ENCODE measurements at places on chromosomes 12 and 14.

DNA sequence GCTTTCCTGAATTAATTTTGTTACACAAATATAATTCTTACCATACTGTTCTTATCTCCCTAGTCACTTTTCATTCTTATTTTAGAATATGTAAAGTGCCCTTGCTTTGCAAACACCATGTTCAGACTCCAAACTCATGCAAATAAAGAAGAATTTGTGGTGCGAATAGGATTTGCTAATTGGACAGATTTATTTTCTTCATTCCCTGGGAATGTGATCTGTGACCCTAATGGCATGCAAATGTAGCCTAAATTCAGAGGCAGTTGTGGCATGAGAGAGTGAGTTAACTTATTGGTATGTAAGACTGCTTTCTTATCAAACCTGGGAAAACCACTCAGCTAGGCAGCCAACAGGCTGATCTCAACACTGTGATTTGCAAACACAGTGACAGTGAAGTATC lies 10.0 kb downstream of the CAPZA3 start:
- no peak for DNase-seq

DNA sequence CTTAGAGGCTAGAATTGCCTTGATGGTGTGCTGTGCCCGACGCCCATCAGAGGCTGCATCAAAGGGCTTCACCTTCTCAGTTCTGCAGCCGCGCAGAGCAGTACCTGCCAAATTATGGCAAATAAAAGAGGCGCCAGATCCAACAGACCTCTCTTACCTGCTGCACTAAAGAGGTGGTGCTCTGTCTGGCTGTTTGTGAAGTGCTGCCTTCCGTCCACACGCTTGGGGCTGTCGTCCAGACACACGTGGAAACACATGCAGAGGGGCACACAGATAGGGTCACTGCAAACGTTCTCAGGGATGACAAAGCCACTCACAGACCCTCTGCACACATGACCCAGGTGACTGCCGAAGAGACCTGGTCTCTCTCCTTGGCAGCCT lies 617.5 kb downstream of the VRK1 start:
- DNase-seq = no peak

DNA sequence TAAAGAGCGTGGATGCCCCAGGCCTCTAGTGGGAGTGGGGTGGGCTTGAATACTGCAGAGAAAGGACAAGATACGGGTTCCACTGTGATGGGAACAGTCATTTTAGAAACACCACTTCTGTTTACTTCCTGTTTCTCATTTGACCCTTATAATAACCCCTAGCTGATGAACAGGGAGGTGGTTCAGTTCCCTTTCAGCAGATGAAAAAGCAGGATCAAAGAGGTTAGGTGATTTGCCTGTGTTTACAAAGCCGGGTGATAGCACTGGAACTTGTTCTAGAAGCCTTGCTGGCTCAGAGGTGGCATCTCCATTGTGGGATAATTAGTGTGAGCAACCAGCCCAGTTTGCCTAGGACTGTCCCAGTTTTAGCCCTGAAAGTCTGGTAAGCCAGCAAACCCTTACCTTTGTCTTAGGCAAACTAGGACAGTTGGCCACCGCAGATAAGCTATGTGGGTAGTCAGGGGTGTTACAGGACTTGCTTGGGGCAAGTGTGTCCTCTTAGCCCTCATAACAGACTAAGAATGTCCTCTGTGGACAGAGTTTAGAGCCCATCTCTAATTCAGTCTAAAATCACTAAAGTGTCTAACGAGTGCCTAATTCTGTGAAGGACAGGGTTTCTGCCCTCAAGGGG lies 7.5 kb upstream of the LRP1-AS start:
- no peak for DNase-seq

- DNase-seq = no peak
Observed at GRCh38 chr14:32530800-32531199, 201.7 kb downstream of the AKAP6 start.

GRCh38 chr12:41034686-41035085 lies 153.4 kb upstream of the PDZRN4 start:
- no peak for DNase-seq

DNA sequence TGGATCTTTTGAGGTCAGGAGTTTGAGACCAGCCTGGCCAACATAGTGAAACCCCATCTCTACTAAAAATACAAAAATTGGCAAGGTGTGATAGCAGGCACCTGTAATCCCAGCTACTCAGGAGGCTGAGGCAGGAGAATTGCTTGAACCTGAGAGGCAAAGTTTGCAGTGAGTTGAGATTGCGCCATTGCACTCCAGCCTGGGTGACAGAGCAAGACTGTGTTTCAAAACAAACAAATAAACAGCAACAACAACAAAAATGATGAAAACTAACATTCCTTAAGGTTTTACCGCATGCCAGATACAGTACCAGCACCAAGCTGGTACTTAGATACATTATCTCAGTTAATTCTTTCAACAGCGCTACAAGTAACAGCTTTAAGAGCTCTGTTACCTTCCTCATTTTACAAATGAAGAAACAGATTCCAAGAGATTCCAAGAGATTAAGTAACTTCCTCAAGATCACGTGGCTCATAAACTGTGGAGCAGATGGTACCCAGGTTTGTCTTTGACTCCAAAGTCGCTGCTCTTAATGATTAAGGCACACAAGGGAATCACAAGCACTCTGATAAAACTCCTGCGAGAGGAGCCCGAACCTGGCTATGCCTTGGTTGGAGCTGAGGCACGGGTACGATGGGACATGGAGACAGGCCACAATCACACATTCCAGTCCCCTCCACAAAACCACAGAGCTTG lies 17.7 kb upstream of the PLEK2 start:
- DNase-seq = no peak

GRCh38 chr12:22105542-22105941 lies 59.5 kb downstream of the CMAS start:
- DNase-seq = no peak

- no peak for DNase-seq
Observed at GRCh38 chr14:81625343-81625742, 91.7 kb upstream of the SEL1L start.

GRCh38 chr14:77184396-77185092 lies 2.9 kb downstream of the TMEM63C start:
- no peak for DNase-seq

GRCh38 chr12:131795690-131796410 lies 32.3 kb upstream of the MMP17 start:
- DNase-seq = no peak

GRCh38 chr14:56555921-56556570 lies 23.6 kb upstream of the TMEM260 start:
- DNase-seq = no peak

DNA sequence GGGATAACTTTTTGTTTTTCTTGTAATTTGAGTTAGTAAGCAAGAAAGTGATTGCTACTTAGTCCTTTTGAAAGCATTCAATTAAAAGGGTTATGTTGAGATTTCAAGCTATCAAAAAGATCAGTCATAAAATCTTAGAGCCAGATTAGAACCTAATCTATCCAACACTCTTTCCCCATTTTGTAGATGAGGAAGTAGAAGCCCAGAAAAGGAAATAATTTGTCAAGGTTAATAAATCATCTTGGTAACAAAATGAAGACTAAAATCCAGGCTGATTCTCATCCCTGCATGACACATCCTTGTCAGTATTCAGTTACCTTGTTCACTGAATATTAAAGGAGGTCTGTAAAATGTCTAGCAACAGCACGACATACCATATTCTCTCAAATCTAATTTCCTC lies 26.5 kb downstream of the PPP1R13B start:
- no peak for DNase-seq

- no peak for DNase-seq
Observed at GRCh38 chr12:95179011-95179410, 38.3 kb downstream of the FGD6 start.

- no peak for DNase-seq
Observed at GRCh38 chr12:50845021-50845647, 2.4 kb downstream of the TMPRSS12 start.

DNA sequence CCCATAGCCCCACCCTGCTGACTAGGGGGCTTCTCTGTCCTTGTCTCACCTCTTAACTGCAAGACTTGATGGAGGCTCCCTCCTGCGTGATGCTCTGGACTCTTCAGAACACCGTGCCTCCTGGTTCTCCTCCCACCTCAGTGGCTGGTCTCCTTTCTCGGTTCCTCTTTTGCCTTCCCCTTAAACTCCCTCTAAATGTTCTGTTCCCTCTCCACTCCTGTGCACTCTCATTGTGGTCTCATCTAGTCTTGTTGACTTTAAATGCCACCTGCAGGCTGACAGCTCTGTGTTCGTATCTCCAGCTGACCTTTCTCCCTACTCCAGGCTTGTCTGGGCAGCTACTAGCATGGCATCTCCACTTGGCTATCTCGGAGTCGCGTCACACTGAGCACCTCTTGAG lies 28.3 kb downstream of the DYNC1H1 start:
- DNase-seq = no peak

DNA sequence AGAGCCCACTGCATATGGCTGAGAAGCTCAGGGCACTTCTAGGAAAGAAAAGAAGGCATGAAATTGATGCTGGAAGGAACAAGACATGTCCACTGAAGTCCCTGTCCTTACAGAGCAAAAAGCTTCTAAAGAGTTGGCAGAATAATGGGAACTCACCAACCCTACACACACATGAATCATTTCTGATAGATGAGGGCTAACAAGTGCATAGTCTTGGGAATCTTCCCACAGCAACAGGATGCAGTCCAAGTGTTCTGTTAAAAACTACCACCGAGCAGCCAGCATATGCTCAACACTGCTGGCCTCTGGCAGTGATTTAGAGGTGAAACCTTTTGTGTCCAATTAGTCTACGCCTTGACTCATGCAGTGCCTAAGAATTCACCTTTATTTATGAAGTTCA lies 44.8 kb downstream of the RHOJ start:
- no peak for DNase-seq

Data from T-helper 1 cell (primary cell).